Endodermal cell (in vitro differentiated cells): ENCODE measurements at places on chromosomes 3 and 15. TPM values are rescaled to one million over a fixed set of nuclear protein-coding genes. Genes with fewer than 3 reads are reported as not detected.

The C3orf52 gene
- 6.1 to 7.1 TPM (median 6.7 TPM) in 3 replicates for total RNA-seq

The TUSC7 gene
- not detected in 3 replicates for total RNA-seq

DNA sequence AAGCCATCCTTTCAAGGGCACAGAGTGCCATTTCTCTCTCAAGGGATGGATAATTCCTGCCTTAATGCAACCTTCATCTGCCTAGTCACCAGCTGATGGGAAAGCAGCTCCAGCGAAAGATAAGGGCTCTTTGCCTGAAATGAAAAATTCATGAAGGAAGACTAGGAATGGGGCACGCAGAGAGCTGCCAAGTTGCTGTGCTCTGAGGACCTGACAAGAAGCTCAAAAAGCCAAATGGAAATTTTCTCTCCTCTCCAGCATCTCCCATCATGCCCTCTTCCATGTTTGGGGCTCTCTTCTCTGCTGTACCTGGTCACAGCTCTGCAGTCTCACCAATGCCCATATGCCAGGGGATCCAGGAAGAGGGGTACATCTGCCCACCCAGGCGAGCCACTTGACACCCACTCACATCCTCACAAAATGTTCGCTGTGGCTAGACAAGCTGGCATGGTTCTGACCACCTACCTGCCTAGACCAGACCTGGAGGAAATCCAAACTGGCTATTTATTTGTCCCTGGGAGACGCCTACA is 29.3 kb upstream of the ABHD2 start:
- DNase-seq = no peak

GRCh38 chr3:181578743-181579142 is 133.0 kb upstream of the SOX2 start:
- no peak for DNase-seq

DNA sequence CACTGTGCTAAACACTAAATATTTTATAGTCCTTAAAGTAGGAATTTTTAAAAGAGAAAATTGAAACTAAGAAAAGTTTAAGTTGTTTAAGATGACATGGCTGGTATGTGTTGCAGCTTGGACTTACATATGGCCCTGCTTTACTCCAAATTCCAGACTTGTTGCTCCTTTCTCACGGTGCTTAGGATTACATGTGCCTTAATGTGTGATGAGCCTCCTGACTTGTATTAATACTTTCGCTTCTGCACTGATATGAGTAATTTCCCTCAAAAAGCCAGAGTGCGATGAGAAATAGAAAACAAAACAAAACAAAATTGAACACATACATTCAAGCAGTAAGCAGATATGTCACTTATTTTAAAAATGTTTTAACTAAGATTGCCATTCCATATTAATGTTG is 250.2 kb downstream of the VGLL3 start:
- no peak for DNase-seq

GRCh38 chr3:129317848-129318247 is 39.2 kb downstream of the HMCES start:
- peak; percentile 42 for DNase-seq

DNA sequence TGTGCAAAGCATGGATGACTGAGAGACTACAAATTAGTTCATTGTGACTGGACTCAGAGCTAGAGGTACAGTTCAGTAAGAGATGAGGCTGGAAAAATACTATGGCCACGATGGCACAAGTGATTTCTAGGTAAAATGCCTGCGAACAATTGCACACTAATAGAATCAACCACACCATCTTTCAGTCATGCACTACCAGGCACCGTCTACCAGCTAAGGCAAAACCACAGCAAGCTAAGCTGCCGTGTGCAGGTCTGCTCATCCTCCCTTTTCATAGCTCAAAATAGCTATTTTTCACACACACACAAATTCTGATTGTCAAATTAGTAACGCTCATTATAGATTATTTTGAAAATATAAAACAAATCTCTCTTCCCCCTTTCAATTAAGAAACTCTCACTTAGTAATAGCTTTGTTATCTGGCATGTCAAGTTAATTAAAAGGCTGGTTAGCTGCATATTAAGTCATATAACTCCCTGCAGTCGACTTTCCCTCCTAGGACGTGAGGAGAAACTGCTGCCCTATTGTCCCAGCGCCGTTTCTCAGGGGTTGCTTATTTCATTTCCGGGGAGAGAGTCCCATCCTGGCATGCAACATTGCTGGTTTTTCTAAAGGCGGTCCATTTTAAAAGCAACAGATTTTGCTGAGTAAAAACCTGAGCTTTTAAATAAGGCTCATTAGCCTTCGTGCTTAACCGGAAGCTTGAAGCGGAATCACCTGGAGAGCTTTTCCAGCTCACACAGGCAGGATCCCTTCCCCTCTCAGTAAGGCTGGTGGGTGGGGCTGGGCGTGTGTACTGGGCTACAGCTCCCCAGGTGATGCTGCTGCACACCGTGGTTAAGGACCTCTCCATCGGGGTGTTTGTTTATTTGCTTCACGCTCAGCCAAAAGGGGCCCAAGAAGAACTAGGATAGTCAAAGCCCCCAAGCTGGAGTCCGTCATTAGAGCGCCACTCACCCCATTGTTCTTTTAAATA is 16.9 kb upstream of the MEX3B start:
- DNase-seq = peak; percentile 66

DNA sequence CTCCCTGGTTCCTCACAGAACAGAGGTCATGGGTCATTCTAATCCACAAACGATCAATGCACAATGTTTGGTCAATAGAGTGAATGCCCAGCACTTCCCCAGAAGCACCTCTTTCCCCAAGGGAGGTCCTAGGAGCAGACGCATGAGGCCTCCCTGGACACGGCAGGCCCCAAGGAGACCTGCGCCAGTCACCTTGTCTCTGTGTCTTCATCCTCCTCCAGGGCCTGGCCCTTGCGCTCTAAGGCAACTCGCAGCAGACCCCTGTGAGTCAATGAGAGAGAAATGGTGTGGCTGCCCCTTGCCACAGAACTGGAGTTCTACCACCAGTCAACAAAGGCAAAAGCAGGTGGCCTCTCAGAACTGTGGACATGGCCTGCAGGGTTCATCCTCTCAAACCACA is 18.1 kb downstream of the ALS2CL start:
- DNase-seq = peak; percentile 32
